LNCaP clone FGC (cell line): ENCODE measurements at places on chromosomes 4 and X.

DNA sequence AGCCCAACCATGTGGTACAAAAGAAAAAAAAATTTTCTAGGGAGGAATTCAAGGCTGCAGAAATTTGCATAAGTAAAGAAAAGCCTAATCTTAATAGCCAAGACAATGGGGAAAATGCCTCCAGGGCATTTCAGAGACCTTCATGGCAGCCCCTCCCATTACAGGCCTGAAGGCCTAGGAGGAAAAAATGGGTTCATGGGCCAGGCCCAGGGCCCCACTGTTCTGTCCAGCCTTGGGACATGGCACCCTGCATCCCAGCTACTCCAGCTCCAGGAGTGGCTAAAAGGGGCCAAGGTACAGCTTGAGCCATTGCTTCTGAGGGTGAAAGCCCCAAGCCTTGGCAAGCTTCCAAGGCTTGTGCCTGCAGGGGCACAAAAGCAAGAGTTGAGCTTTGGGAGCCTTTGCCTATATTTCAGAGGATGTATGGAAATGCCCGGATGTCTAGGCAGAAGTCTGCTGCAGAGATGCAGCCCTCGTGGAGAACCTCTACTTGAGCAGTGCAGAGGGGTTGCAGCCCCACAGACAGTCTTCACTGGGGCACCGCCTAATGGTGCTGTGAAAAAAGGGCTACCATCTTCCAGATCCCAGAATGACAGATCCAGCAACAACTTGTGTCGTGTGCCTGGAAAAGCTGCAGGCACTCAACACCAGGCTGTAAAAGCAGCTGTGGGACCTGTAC is 111.0 kb downstream of the ANXA10 start:
- DNase-seq, result no peak

- no peak for DNase-seq
These were observed 18.7 kb downstream of the RELL1 start for GRCh38 chr4:37667197-37668100.

- no peak for DNase-seq
These were observed 78.7 kb upstream of the PCDH18 start for GRCh38 chr4:137610960-137611359.

DNA sequence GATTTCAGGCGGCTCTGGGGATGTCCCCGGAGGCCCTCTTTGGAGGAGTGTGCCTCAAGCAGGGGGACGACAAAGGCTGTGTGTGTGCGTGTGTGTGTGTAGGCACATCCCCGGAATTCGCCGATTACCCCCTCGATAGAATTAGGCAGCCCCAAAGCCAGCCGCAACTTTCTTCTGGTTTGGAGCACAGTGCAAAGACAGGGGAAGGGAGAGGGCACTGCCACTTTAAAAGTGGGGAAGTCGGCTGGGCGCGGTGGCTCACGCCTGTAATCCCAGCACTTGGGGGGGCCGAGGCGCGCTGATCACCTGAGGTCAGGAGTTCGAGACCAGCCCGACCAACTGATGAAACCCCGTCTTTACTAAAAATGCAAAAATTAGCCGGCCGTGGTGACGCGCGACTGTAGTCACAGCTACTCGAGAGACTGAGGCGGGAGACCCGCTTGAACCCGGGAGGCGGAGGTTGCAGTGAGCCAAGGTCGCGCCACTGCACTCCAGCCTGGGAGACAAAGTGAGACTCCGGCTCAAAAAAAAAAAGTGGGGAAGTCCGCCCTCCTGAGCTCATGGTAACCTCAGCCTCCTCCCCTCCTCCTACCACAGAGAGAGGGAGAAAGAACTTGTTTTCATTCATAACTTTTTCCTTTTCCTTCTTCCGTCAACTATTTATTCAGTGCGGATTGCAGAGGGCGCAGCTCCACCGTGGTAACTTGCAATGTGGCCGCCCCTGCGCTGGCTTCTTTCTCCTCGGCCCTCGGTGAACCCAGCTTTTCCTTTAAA is 2.4 kb downstream of the SPRY1 start:
- DNase-seq, result no peak

DNA sequence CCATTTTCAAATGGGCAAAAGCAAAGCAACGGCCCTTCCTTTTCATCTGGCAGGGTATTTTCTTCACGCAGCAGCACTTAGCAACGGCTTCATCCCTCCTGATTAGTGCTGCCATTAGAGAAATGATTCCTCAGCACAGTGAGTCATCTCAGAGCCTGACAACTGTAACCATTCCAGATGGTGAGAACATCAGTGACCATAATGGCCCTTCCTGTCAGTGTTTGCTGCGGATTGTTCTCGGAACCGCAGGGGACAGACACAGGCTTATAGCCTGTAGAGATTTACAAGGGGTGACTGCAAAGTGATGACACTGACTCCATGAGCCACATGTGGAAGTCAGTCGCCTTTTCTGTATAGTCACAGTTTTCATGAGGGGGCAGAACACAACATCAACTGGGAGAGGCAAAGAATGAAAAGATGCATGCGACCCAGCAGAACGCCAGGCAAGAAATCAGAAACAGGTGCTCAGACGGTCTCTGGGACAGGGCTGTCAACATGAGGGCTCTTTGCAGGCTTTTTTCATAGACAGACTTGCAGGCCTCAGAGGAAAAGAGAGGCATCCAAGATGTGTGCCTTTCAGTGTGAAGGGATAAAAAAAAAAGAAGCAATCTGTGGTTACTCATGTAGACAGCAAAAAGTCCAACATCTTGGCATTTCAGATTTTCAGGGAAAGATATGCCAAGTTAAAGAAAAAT is 69.9 kb upstream of the FBXW7 start:
- DNase-seq, result no peak

DNA sequence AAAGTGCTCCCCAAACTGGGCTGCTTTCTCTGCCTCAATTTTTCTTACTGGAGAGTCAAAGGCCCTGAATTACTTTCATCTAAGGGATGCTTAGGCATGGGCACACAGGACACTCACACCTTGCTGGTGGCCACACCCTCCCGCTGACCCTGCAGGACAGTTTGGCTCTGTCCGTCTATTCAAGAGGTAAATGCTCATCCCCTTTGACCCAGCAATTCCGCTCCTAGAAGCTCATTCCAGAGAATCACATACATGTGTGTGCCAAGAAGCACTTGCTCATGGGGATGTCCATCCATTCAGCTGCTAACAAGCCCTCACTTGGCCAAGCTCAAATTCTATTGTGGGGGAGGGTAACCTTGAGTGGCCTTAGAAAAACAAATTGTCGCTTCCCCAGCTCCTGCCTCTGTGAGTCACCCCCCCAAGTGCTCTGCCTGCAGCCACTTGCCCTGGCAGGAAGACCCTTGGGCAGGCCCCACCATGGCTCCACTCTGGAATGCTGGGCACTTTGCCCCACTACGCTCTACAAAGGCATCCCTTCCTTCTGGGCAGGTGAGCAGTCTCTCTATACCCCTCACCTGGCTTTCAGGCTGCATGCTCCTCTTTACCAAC is 54.5 kb downstream of the HTRA3 start:
- no peak for DNase-seq
